Stimulated activated CD8-positive, alpha-beta memory T cell treated with anti-CD3 and anti-CD28 coated beads, Interleukin-15, amount 100 ng/mL, for 24 hours (primary cell): ENCODE measurements at places on chromosomes 11 and 22.

DNA sequence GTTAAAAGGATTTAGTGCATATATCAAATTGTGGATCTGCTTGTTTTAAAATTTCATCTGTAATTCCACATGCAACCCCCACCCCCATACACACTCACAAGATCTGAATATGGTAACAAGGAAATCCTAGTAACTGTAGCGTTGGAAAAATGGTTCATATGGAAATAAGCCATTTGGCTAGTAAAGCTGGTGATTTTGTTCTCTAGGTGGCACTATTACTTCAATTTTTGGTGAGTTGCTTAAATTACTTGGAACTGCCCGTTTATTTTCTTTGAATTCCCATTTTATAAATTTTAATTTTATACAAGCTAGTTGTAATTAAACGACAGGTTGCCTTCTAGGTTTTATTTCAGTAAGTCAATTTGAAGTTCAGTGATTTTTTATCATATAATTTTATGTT, 5.3 kb downstream of the BDNF start:
- DNase-seq, result no peak

- DNase-seq, result no peak
Observed at GRCh38 chr11:20111871-20112270, 48.4 kb downstream of the DBX1 start.

- peak; percentile 62 for DNase-seq
Observed at GRCh38 chr22:19717691-19718455, 3.6 kb downstream of the SEPTIN5 start.

- no peak for DNase-seq
Observed at GRCh38 chr11:117855186-117855845, 21.1 kb downstream of the FXYD6 start.

- DNase-seq, result no peak
Observed at GRCh38 chr11:64776875-64777274, 1.5 kb downstream of the SF1 start.

DNA sequence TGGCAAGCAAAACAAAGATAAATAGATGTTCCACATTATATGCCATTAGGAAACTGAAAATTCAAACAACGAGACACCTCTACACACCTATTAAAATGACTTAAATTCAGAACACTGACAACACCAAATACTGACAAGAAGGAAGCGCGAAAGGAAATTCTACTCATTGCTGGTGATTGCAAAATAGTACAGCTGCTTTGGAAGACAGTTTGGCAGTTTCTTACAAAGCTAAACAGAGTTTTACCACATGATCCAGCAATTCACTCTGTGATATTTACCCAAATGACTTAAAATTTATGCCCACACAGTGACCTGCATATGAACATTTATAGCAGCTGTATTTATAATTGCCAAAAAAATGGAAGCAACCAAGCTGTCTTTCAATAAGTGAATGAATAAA, 232.6 kb downstream of the CASP12 start:
- DNase-seq, result no peak

GRCh38 chr11:77557553-77557952, 32.2 kb upstream of the AQP11 start:
- no peak for DNase-seq

DNA sequence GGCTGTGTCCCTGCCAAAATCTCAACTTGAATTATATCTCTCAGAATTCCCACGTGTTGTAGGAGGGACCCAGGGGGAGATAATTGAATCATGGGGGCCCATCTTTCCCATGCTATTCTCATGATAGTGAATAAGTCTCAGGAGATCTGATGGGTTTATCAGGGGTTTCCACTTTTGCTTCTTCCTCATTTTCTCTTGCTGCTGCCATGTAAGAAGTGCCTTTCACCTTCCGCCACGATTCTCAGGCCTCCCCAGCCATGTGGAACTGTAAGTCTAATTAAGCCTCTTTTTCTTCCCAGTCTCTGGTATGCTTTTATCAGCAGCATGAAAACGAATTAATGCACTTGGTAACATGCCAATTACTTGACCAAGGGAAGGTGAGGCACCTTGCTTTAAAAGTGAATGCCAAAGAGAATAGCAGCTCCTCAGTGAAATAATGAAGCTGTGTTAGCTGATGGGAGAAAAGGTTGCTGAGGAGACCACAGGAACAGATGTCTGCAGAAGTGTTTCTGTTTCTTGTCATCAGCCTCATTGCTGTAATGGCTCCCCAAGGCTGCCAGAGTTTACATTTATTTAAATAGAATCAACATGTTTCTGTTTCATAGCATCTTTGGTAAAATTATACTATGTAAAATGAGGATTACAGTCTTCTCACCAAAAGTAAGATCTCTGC, 89.0 kb upstream of the CD44 start:
- no peak for DNase-seq

- DNase-seq, result no peak
Observed at GRCh38 chr11:83918476-83918875, 632.3 kb upstream of the CCDC90B start.

GRCh38 chr11:60767388-60767811, 10.7 kb downstream of the MS4A15 start:
- DNase-seq, result no peak

DNA sequence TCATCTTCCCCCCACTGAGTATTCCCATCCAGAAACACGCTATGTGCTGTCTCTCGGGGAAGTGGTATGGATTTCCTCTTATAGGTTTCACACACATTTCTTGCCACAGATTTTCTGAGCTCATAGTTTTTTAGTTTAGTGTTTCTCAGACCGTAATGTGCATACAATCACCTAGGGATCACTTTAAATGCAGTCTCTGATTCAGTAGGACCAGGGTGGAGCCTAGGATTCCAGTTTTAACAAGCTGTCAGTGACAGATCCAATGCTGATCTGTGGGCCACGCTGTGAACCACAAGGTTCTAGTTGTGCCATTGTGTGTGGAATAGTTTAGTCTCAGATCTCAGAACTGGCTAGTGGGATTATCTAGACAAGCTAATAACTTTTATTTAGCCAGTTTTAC, 23.7 kb upstream of the CXCR5 start:
- no peak for DNase-seq

- DNase-seq, result no peak
Observed at GRCh38 chr22:50607659-50608020, 7.0 kb downstream of the MAPK8IP2 start.

GRCh38 chr11:61090982-61091372, 11.3 kb upstream of the CD5 start:
- DNase-seq, result no peak

- no peak for DNase-seq
Observed at GRCh38 chr11:57196596-57196995, 14.8 kb downstream of the LRRC55 start.

DNA sequence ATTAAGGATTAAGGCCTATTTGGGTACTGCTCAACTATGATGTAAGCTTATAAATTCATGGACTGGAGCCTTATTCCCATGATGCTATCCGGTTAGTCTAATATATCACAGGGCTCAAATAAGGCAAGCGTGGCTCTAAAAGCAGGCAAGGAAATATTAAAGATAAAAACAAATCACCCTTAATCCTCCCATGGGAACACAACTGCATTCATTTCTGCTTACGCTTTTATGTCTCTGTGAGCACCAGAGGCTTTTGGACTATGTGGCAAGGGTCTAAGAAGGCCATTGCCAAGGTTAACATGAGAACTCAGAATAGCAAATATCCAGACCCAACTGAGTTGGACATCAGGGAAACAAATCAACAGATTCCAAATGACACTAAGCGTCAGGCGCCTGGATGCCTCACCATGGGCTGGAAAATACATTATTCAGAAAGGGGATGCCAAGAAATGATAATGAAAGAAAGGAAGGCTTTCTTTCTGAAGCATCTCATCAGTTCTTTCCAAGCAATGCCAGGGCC, 138.1 kb downstream of the SLC1A2 start:
- no peak for DNase-seq

DNA sequence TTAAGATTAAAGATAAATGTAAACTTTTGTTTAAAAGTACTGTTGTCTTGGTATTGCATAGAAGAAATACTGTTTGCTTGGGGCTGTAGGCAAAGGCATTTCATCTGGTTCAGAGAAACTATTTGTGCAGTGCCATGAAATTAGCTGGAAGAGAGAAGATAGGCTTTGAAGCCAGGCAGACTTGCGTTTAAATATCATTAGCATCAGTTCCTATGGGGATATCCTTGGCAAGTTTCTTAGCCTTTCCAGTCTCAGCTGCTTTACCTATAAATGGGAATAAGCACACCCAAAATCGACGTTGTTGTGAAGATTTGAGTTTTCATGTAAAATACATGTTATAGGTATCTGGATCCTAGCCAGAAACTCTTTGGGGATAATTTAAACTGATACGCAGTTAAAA, 133.9 kb downstream of the FBXO7 start:
- DNase-seq, result no peak

GRCh38 chr11:78646564-78647185, 72.0 kb upstream of the NARS2 start:
- DNase-seq, result peak; percentile 18

DNA sequence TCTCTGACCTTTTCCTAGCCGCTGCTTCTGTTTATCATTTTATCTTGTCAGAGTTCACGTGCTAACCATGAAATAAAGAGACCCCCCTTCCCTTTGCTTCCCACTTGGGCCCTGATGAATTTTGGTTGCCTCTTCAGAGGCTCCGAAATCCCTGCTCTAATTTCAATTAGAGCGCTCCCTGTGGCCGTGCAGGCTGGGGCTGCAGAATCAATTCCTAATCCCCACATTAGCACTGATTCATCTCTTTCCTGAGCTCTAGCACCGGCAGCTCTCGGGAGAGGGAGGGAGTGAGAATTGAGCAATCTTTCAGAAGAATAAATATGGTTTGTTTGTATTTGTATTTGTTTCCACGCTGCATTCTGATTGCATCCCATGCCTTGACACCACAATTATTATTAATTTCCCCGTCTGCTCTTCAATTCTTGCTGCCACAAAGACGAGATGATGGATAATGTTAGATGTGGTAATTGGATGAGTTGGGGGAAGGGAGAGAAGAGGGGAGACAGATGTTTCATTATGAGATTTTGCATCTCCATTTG, 76.9 kb downstream of the NTM start:
- DNase-seq, result no peak

- DNase-seq, result no peak
Observed at GRCh38 chr11:114099392-114100178, 40.1 kb downstream of the ZBTB16 start.

DNA sequence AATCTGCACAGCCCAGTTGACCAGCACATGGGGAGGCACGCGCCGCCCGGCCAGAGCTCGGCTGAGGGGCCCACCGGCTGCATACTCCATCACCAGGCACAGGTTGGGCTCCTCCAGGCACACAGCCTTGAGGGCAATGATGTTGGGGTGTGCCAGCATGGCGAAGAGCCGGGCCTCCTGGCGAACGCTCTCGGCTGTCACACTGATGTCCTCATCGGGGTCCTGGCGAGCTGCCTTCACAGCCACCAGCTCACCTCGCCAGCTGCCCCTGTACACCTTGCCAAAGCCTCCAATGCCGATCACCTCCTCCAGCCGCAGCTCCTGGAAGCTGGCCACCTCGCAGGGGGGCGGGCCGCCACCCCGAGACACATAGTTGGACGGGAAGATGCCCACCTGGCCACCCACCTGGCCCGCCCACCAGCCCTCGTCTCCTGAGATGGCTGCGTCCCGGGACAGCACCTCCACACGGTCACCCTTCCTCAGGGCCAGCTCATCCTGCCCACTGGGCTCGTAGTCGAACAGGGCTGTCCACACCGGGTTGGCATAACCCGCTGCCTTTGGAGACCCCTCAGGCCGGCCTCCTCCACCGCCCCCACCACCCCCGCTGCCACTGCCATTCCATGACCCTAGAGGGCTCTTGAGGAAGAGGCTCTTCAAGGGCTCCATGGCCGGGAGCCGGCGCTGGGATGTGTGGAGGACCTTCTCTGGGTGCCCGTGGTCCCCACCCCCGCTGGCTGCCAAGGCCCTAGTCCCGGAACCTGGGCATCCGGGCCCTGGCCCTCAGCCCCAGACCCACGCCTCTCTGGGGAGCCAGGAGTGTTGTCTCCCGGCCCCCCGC, 711 bp downstream of the MAP3K11 start:
- no peak for DNase-seq

DNA sequence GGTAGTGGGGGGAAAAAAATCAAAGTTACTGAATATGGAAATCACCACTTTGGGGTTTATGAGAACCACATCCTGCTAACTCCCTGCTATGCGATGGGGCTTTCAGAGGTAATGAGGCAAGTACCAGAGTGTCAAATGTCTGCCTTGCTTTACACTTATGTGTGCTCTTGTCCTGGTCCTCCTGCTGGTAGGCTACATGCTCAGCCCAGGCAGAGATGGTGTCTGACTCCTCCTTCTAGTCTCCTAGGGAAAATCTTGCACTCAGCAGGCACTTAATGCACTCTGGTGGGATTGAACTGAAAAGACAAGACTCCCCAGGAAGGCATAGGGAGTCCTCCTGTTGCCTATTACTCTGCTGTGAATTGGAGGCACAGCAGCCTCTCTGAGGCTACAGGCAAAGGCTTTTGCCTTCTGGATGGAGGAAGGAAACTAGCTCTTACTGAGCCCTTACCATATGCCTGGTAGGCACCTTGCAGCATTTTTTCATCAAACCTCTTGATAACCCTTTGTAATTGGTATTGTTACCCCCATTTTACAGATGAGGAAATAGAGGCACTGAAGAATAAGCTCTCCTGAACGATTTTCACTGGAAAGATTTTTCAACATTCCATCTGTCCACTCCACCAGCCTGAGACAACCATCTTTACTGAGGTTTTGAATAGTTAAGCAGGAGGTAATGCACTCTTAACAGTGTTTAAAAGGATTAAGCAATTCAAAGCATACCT, 132.1 kb upstream of the PAX6 start:
- DNase-seq, result no peak
